OCI-LY7 (cell line): ENCODE measurements at places on chromosomes 4 and X. TPM values are rescaled to one million over a fixed set of nuclear protein-coding genes. Genes with fewer than 3 reads are reported as not detected.

DNA sequence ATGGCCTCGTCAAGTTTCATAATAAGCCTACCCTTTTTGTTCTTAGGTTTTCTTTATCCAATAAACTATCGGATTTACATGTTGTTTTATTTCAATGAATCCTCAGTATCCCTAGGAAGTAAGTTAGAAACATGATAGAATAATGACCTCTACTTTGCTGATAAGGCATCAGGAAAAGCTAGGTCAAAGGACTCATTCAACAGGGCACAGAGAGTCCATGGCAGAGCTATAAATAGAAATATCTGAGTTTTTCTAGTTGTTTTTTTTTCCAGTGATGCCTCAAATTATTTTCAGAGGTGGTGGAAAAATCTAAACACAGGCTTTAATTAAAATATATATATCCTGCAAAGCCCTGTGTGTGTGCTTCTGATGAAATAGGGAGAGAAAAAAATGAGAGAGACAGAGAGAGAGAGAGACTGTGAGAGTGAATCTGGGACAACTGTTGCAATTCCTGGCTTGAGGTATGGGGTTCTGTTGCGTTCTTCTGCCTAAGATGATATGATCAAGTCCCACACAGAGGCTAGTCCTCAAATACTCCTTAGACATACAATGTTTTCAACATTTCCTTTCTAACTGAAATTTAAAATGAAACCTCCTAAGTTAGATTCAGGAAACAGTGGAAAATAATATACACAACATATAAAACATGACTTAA lies 139.9 kb downstream of the HDX start:
- DNase-seq = no peak

The SHROOM2 gene
- total RNA-seq = not detected in 2 replicates

The C1QTNF7 gene
- total RNA-seq = not detected in 2 replicates

DNA sequence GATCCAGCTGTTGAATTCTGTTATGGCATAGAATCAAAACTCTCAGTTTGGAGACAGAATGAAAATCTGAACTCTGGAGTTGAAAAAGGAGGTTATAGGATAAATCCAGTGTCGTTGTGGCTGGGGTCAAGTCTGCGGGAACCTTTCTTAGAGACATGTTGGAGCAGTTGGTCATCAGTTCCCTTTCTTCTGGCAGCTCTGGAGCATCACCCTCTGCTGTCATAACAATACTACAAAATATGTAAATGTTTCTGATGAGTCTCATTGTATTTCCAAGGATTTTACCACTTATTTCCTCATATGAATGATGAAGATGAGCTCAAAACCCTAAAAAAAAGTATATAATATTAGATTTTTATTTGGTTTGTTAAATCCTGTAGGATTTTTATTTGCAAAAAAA lies 7.5 kb downstream of the TLR10 start:
- no peak for DNase-seq

GRCh38 chr4:108165586-108165985 lies 3.1 kb downstream of the LEF1 start:
- DNase-seq = peak; percentile 72

The NPNT gene
- total RNA-seq = not detected in 2 replicates

- peak; percentile 62 for DNase-seq
Measured at GRCh38 chr4:15654593-15655222, 449 bp downstream of the FBXL5 start.

The PNMA6F gene
- total RNA-seq = not detected in 2 replicates

The SPRY1 gene
- total RNA-seq = 0.13 and 0.39 TPM in 2 replicates

GRCh38 chr4:67581208-67581857 lies 22.8 kb downstream of the STAP1 start:
- DNase-seq = no peak

- DNase-seq = no peak
Measured at GRCh38 chrX:133482056-133482952, 67.0 kb upstream of the GPC4 start.

The ZNF595 gene
- 1.6 and 1.8 TPM in 2 replicates for total RNA-seq
